ENCODE measurements at places on chromosomes 12 and 14. TPM values are rescaled to one million over a fixed set of nuclear protein-coding genes. Genes with fewer than 3 reads are reported as not detected.

Gene RDH12
- not detected for polyA plus RNA-seq

Gene OR4K15
- not detected for polyA plus RNA-seq

Gene C3AR1
- 4.4 TPM for polyA plus RNA-seq

Gene HCAR3
- 0.19 TPM for polyA plus RNA-seq

Gene SLC10A1
- not detected for polyA plus RNA-seq

Gene BBS10
- 3.7 TPM for polyA plus RNA-seq
